Nucleus accumbens (tissue), 56 donors: ENCODE measurements at places on chromosomes 4 and X.

DNA sequence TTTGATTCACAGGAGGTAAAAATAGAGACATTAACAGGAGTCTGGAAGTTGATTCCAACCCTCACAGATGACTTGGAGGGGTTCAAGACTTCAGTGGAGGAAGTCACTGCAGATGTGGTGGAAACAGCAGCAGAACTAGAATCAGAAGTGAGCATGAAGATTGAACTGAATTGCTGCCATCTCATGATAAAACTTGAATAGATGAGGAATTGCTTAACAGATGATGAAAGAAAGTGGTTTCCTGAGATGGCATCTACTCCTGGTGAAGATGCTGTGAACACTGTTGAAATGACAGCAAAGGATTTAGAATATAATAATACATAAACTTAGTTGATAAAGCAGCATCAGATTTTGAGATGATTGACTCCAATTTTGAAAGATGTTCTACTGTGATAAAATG is 76.5 kb downstream of the RELL1 start:
- DNase-seq, result no peak

DNA sequence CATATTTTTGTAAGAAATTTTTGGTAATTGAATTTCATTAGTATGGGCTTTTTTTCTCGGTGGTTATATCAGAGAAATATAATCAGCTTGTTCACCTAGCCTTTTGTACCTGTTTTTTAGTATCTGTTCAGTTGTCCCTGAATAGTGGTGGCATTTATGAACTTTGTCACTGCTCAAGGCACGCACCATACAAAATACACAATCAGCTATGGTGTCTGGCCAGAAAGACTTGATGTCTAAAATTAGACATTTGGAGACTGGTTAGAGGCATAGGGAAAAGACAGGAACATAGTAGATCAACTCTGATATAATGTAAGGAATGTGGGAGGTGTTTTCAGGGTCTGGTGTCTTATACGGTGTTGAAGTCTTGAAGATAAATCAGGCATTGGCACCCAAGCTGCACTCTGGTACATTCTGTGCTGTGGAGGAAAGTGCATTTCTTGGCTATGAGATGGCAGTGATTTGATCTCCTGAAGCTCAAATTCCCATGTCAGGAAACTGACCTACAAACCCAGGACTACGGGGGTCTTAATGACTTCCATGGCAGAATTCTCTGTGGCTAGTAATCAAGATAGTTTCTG is 3.6 kb downstream of the ART3 start:
- DNase-seq, result no peak

DNA sequence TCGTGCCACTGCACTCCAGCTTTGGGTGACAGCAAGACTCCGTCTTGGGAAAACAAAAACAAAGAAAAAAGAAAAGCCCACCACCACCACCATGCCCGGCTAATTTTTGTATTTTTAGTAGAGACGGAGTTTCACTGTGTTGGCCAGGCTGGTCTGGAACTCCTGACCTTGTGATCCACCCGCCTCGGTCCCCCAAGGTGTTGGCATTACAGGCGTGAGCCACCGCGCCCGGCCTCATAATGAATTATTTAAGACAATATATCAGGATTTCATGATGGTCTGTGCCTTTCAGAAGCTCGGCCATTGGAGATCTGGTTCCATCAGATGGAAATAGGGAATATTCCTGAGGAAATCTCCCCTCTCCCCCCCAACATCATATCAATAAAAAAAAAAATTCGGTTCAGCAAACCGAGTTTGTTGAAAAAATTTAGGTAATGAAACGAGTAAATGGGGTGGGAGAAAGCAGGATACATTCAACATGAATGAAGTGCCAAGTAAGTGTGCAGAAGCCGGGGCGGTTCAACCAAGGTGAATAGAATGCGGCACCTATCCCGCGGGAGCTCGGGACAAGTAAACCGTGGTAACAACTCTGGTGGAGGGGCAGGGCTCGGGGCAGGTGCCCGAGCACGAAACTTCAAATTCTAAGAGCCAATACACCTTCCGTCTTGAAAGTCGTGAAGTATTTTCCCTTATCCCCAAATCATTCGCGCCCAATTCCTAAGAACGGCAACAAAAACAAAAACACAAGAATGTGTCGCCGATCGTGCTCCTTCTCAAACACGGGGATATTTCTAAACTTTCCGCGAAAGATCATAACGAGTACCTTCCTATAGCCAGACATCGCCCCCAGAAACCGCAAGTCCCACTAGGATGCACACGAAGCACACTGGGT is 773 bp upstream of the TXLNG start:
- no peak for DNase-seq

DNA sequence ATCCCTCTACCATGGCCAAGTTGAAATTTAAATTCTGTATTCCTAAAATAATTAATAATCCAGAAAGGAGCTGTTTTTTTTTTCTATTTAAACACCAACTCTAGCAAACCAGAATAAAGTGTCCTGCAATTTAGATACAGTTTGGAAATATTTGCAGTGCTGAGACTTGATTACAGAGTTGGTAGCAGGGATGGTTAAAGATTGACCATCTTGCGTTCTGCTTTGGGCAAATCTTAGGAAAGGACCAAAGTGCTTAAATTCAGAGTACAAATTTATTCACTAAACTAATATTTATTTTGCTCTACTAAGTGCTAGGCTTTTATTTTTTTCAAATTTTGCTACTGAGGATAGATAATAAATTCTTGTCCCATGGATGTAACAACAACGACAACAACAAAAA is 180.2 kb upstream of the AADAT start:
- DNase-seq, result no peak

DNA sequence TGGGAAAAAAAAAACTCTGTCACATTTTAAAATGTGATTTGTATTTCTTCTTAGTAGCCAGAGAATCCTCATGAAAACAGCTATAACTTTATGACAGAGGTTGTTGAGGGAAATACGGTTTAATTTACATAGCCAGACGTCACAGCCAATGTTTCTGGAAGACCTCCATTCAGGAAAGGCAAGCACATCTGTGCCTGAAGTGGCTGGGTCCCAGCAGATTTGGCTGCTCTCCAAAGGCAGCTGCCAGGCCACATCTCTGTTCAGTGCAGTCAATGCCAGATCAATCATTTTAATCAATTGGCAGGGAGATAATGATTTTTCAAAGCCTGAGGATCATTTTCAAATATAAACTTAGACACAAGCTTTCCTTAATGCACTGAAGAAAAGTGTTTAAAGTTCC is 86.5 kb upstream of the ZIC3 start:
- no peak for DNase-seq

GRCh38 chr4:88661739-88662138 is 35.9 kb downstream of the NAP1L5 start:
- DNase-seq, result no peak

GRCh38 chr4:101801958-101802357 is 11.4 kb downstream of the BANK1 start:
- DNase-seq, result no peak

GRCh38 chrX:614136-614535 is 16.5 kb upstream of the SHOX start:
- DNase-seq, result no peak

GRCh38 chrX:23935106-23935505 is 27.3 kb downstream of the CXorf58 start:
- no peak for DNase-seq

DNA sequence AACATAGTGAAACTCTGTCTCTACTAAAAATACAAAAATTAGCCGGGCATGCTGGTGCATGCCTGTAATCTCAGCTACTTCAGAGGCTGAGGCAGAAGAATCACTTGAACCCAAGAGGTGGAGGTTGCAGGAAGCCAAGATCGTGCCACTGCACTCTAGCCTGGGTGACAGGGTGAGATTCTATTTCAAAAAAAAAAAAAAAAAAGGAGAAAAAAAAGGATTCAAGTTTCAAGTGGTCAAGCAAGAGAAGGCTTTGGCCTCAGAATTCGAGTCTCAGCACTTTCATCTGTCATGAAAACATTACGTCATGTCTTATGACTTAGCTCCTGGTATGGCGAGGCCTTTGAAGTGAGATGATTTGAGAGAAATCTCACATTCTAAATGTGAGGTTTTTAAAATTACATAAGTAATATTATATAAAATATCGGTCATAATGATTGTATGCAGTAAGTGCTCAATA is 21.2 kb upstream of the DHRSX start:
- no peak for DNase-seq

- no peak for DNase-seq
Observed at GRCh38 chr4:20166544-20166943, 85.2 kb upstream of the SLIT2 start.

DNA sequence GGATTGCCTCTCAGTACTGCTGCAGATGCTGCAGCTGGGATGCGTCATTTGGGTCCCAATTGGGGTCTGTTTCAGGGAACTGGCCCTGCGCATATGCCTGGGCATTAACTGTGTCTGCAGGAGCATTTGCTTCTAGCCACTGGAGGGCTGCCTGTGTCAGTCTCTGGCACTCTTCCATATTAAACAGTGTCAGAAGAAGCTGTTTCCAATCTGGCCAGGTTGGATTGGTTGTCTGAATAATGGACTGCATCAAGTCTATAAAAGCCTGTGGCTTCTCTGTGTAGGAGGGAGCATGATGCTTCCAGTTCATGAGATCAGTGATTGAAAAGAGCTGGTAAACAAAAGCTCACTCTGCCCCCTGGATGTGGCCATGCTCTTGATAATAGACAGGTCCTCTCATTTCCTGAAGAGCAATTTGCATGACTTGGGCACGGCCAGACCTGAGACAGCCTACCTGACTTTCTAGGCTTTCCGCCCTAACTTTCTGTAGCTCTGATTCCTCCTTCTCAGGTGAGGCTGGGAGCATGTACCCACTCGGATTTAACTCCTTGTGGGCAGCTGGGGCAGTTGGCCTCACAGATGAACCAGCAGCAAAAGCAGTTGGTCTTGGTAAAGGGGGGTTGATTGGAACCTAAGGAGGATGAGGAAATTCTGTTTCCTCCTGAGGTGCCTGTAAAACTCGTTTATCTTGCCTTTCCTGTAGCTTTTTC is 29.2 kb downstream of the SULT1E1 start:
- no peak for DNase-seq
